ENCODE measurements at places on chromosomes 2 and 18. TPM values are rescaled to one million over a fixed set of nuclear protein-coding genes. Genes with fewer than 3 reads are reported as not detected.

GRB14 gene
- 2.4 TPM for total RNA-seq

GRCh38 chr2:145026456-145027455, 506.8 kb upstream of the ZEB2 start:
- no peak overlapping the region for H3K4me3 ChIP-seq
- no peak for DNase-seq
- H3K27me3 ChIP-seq = no peaks in the 10 kb centered on the region
- H3K36me3 ChIP-seq = no peaks in the 10 kb centered on the region
- H3K27ac ChIP-seq = peak overlapping the region; percentile 74

DNA sequence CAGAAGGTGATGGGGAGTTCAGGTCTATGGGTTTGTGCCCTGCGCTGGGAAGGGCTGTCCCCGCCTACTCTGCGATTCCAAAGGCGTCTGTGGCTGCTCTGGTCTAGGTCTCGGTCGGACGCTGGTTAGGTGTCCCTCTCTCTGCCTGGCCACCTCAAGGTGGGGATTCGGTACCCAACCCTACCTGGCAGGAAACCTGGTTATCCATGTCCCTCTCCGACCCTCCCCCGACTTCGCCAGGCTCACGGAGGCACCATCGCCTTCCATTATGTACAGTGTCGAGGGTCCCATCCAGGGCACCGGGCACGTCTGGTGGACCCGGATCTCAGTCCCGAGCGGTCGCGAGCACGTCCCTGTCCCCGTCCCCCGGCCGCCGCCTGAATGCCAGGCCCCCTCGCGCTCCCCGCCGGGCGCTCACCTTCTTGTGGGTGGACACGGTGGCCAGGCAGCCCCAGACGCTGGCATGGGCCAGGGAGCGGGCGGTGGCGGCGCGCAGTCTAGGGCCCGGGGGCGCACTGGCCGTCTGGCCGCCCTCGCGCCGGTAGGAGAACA, 628 bp downstream of the CREG2 start:
- no peaks in the 10 kb centered on the region for H3K36me3 ChIP-seq
- no peak overlapping the region for H3K27ac ChIP-seq
- peaks cover 54% of the 10 kb centered on the region for H3K27me3 ChIP-seq
- H3K4me1 ChIP-seq = peaks cover 11% of the 10 kb centered on the region
- H3K4me3 ChIP-seq = peak overlapping the region; percentile 48

GRCh38 chr18:7590826-7591560, 23.9 kb downstream of the PTPRM start:
- H3K4me1 ChIP-seq = peaks cover 42% of the 10 kb centered on the region
- no peaks in the 10 kb centered on the region for H3K27me3 ChIP-seq
- DNase-seq = no peak
- peak overlapping the region; percentile 24 for H3K4me3 ChIP-seq

DNA sequence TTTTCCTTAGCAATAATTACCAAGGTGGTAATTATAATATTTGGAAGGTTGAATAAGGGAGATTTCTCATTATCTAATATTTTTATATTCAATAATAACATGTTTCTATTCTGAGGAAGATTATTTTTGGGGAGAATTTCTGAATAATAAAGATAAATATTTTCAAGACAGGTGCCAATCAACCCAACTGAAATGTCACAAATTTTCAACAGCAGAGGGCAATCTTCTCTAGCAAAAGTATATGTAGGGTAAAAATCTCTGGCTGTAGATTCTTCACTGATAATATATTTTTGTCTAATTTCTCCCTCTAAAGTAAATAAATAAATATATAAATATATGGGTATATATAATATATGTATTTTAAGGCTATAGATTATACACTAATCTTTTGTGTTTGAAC, 1187.2 kb upstream of the CRIM1 start:
- H3K4me3 ChIP-seq = no peak overlapping the region
- no peaks in the 10 kb centered on the region for H3K4me1 ChIP-seq
- no peak overlapping the region for H3K27ac ChIP-seq
- H3K27me3 ChIP-seq = peaks cover 10% of the 10 kb centered on the region
- no peak for DNase-seq

- H3K36me3 ChIP-seq = no peaks in the 10 kb centered on the region
- H3K4me1 ChIP-seq = no peaks in the 10 kb centered on the region
- H3K27me3 ChIP-seq = peaks cover 5% of the 10 kb centered on the region
- no peak overlapping the region for H3K27ac ChIP-seq
- no peak overlapping the region for H3K4me3 ChIP-seq
- no peak for DNase-seq
Observed at GRCh38 chr18:6315517-6316331, 99.0 kb downstream of the L3MBTL4 start.

- H3K27me3 ChIP-seq = peaks cover 7% of the 10 kb centered on the region
- H3K4me3 ChIP-seq = no peak overlapping the region
Observed at GRCh38 chr2:129078548-129078947, 759.9 kb upstream of the HS6ST1 start.

- H3K27ac ChIP-seq = peak overlapping the region; percentile 93
- H3K4me3 ChIP-seq = peak overlapping the region; percentile 29
- H3K4me1 ChIP-seq = peaks cover 48% of the 10 kb centered on the region
- no peaks in the 10 kb centered on the region for H3K27me3 ChIP-seq
Observed at GRCh38 chr18:58314284-58314683, 270.3 kb downstream of the NEDD4L start.

DNA sequence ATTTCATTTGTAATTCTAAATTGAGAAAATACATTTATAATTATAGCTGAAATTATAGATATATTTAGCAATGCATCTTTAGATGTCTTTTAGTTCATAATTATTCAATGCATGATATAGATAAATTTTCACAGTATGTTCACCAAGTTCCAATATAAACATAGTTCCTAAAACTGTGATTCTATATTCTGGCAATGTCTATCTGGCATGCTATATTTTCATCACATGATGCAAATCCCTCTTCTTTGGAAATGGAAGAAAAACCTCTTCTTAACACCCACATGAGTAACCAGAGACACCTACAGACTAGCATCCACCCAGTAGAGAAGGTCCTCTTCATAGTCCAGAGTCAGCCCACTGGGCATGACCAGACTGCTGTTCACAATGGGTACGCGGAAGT, 135.8 kb downstream of the DHRS9 start:
- H3K27me3 ChIP-seq = peaks cover 6% of the 10 kb centered on the region
- no peaks in the 10 kb centered on the region for H3K4me1 ChIP-seq
- no peaks in the 10 kb centered on the region for H3K36me3 ChIP-seq
- DNase-seq = no peak
- H3K4me3 ChIP-seq = no peak overlapping the region
- no peak overlapping the region for H3K27ac ChIP-seq

SH3BP4 gene
- 51.9 TPM for total RNA-seq

PDE1A gene
- total RNA-seq = 0.69 TPM

- H3K36me3 ChIP-seq = no peaks in the 10 kb centered on the region
- no peak overlapping the region for H3K4me3 ChIP-seq
- DNase-seq = no peak
- H3K27me3 ChIP-seq = no peaks in the 10 kb centered on the region
Observed at GRCh38 chr2:127627740-127628571, 18.0 kb upstream of the GPR17 start.

STARD6 gene
- not detected for total RNA-seq

PTPRM gene
- 131 TPM for total RNA-seq

DNA sequence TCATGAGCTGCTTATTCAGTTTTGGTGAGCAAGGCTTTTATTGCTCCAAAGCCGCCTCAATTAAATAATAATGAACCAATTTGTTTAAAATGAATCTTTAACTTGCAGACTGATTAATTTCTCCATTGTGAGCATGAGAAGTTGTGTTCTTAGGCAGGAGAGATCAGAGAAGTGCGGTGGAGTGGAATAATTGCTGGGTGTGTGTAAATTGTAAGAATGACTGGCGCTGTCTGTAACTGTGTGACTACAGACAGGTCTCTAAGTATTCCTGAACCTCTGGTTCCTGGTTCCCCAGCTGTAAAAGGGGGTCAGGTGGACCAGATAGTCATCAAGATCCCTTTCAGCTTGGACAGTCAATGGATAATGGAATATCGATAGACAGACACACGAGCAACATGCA, 98.0 kb upstream of the EFEMP1 start:
- peaks cover 34% of the 10 kb centered on the region for H3K27me3 ChIP-seq
- DNase-seq = no peak
- no peaks in the 10 kb centered on the region for H3K36me3 ChIP-seq
- no peak overlapping the region for H3K4me3 ChIP-seq

DNA sequence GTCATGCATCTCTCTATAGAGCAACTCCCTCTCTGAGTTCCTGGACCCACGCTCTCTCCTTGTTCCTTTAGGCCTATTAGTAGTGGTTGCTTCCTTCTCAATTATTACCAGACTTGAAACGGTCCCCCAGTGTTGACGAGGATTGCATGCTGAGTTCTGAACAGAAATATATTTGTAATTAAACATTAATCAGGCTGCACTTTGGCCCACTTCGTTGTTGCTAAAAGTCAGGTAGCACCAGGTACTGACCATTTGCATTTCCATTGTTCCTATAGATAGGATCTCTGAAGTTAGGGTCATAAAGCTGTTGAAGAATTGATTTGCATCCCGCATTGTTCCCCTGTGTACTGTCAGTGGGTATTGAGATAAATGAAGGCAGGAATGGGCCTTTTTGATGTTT, 36.9 kb upstream of the TTR start:
- H3K27ac ChIP-seq = no peak overlapping the region
- H3K36me3 ChIP-seq = no peaks in the 10 kb centered on the region
- H3K4me1 ChIP-seq = peaks cover 3% of the 10 kb centered on the region
- no peak for DNase-seq
- no peak overlapping the region for H3K4me3 ChIP-seq

TXNDC2 gene
- total RNA-seq = 0.28 TPM

GRCh38 chr2:46848447-46848846, 67.2 kb downstream of the MCFD2 start:
- no peaks in the 10 kb centered on the region for H3K27me3 ChIP-seq
- H3K36me3 ChIP-seq = no peaks in the 10 kb centered on the region
- no peak for DNase-seq
- peaks cover 76% of the 10 kb centered on the region for H3K4me1 ChIP-seq
- peak overlapping the region; percentile 96 for H3K27ac ChIP-seq

- no peaks in the 10 kb centered on the region for H3K27me3 ChIP-seq
- no peaks in the 10 kb centered on the region for H3K36me3 ChIP-seq
- DNase-seq = no peak
Observed at GRCh38 chr2:165432234-165432966, 37.1 kb upstream of the CSRNP3 start.

GRCh38 chr2:169110419-169110818, 41.1 kb downstream of the DHRS9 start:
- DNase-seq = no peak
- no peak overlapping the region for H3K27ac ChIP-seq
- H3K4me3 ChIP-seq = no peak overlapping the region
- H3K27me3 ChIP-seq = peaks cover 13% of the 10 kb centered on the region

Data from chondrocyte (in vitro differentiated cells).